Activated CD4-positive, alpha-beta T cell treated with anti-CD3 and anti-CD28 coated beads, Interleukin-2, amount 50 U/mL, for 24 hours (primary cell): ENCODE measurements at places on chromosomes 2 and 18.
A peak's percentile ranks its signal among the peaks of the same experiment; 100 is the strongest.

DNA sequence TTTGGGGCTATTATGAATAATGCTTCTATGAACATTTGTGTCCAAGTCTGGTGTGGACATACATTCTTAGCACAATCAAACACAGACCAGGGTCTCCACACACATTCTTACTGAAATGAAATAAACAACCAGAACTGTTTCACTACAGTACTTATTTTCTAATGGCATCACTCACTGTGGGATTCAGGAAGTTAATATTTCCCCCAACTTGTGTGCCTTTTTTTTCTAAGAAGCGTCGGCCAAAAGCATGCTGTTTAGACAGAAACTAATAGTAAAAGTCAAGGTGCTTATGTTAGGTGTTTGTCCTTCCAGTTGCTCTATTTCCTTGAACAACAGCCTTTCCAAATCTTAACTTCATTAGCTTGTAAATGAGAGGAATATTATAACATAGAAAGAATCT lies 117.6 kb downstream of the DOCK10 start:
- no peak for DNase-seq

- DNase-seq = peak; percentile 38
Observed at GRCh38 chr2:8576525-8577167, 105.2 kb upstream of the ID2 start.

- no peak for DNase-seq
Observed at GRCh38 chr2:138708682-138709241, 71.4 kb downstream of the NXPH2 start.

DNA sequence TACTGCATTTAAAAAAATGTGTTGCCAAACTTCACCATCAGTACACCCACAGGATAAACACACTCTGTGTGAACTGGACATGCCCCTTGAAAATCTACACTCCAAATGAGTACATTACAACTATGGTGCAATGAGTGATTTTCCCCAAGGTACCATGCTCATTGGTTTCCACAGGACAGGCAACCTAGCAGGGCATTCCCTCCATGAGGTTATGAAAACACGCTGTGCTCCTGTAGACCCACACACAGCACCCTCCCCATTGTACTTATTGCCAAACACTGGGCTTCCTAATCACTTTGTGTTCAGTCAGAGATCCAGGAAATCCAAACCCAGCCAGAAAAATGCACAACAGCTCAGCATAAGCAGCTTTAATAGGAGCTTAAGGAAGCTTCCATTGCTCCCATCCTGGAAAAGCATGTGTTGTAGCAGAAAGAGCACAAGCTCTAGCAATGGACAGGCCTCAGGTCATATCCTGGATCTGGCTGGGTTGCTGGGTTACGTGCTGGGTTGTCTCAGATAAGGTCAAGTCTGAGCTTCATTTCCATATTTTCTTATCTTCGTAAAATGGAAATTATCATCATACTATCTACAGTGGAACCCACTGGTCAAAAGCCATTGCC lies 20.8 kb upstream of the ATIC start:
- DNase-seq = no peak

GRCh38 chr2:19219060-19219459 lies 139.4 kb downstream of the OSR1 start:
- no peak for DNase-seq

GRCh38 chr2:121095257-121096080 lies 189.5 kb downstream of the TFCP2L1 start:
- no peak for DNase-seq

GRCh38 chr2:45191146-45191863 lies 182.1 kb upstream of the SIX2 start:
- DNase-seq = no peak

DNA sequence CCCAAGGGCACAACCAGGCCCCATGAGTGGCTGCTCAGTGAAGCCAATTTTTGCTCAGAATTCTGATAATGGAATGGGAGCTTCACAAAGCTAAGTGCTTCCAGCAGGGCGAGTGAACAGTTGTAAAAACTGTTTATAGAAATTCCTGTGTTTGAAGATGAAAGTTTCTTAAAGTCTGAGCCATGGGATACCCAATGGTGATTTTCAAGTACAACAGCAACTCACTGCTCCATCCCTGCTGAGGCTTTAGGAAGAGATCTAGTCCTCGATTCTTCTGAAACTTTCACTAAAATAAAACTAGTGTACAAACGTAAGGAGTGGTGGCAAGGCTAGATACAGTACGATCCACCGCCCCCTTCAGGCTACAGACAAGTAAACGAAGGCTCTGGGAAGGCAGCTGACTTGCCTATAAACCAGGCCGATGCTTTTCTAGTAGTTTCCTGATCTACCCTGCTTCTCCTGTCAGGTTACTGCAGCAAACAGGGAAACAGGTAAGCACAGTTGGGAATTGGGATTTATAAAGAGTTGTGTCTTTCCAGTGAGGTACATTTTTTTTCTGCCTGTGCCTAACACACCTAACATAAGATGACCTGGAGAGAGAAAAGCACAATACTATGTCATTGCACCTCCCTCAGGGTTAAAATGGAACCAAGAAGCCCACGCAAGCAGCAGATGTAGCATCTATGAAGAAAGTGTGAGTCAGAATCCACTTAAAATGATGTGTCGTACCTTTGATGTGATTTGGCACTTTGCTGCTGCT lies 108.7 kb downstream of the UXS1 start:
- peak; percentile 57 for DNase-seq

GRCh38 chr2:67321588-67321903 lies 75.6 kb upstream of the ETAA1 start:
- DNase-seq = no peak
